ENCODE measurements at places on chromosomes 12 and 14.

DNA sequence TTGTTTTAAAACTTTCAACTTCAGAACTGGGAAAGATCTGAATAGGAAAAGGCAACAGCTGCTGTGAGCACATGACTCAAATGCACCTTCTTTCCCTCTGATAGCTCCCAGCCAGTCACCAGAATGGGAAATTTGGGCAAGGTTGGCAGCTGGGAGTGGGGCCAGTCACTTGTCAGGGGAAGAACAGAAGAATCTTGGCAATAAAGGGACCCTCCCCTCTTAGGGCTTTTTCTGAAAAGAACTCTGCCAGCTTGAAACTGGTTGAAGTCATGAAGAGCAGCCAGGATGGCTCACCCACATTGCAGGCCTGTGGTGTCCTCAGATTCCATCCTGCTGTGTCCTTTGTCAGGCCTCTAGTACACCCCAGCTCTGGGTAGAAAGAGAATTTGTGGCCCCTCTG lies 10.3 kb upstream of the RIC8B start:
- DNase-seq, result no peak

GRCh38 chr14:81682701-81683100 lies 149.0 kb upstream of the SEL1L start:
- DNase-seq, result no peak

- DNase-seq, result no peak
Measured at GRCh38 chr14:67482231-67483164, 6.0 kb downstream of the TMEM229B start.

- DNase-seq, result no peak
Measured at GRCh38 chr12:117900561-117900960, 68.2 kb downstream of the KSR2 start.

DNA sequence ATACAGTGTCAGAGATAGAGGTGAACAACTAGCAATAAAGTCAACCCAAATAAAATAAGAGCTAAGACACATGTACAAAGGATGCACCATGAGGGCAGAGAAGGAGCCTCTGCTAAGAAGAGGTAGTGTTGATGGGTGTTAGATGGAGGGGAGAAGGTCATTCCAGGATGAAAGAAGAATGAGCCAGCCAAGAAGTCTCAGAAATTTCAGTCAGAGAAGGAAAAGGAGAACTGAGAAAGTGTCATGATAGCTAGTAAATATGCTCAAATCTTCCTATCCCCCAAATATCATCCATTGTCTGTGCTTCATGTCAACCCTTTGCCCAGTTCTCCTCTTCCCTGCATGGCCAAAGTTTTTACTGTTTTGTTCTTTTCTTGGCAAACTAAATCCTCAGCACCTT lies 225.2 kb upstream of the BTG1 start:
- DNase-seq, result no peak

GRCh38 chr14:100715803-100716202 lies 10.9 kb upstream of the DLK1 start:
- DNase-seq, result no peak

- DNase-seq, result no peak
Measured at GRCh38 chr14:86787717-86788116, 1205.3 kb downstream of the GALC start.

DNA sequence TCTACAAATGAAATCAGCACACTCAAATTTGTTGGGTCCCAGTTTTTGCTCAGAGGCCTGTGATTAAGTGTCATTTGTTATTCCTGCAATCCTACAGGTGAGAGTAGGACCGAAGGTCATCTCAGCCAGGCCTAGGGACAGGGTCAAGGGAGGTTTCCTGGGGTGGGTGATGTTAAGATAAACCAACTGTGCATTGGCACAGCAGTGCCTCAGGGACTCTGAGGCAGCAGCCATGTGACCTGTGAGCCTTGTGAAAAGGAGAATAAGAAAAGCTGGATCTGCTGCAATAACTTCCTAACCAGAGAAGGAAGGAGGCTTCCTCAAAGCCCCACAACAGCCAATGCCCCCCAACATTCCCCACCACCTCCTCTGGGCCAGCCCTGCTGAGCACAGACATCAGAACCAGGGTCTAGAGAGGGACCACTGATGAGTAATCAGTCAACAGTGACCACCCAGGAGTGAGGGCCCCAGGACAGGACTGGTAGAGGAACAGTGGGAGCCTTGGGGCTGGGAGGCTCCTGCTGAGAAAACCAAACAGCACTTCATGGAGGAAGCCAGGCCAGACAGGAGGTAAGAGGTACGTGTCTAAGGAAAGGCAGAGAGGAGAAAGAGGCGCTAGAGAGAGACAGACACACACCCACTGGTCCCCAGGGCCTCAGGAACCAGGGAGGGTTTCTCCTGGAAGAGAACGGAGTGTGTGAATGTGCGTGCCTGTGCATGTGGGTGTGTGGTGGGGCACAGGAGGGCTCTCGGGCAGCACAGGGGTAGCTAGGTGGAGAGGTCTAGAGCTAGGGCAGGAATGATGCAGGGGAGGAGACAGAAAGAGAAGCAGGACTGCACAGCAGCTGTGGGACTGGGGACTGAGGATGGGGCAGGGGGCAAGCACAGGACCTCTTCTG lies 82.4 kb downstream of the ITPK1 start:
- no peak for DNase-seq

- DNase-seq, result no peak
Measured at GRCh38 chr12:131894981-131895639, 688 bp downstream of the ULK1 start.

DNA sequence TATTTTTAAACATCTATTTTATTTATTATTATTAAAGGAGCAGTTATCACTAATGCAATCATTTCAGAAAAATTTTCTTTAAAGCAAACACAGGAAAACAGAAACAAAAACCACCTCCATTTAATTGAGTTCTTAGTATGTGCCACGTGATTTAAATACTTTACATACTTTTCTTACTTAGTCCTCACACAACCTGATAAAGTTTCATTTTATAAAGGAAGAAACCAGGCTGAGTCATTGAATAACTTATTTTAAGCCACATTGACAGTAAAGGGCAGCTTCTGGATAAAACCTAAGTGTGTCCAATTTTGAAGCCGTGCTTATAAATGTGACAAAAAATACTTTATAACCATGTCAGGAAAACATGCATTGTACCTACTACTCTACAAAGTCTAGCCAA lies 57.1 kb upstream of the PCED1B start:
- DNase-seq, result no peak

- DNase-seq, result no peak
Measured at GRCh38 chr14:35999294-35999693, 173.2 kb downstream of the BRMS1L start.

DNA sequence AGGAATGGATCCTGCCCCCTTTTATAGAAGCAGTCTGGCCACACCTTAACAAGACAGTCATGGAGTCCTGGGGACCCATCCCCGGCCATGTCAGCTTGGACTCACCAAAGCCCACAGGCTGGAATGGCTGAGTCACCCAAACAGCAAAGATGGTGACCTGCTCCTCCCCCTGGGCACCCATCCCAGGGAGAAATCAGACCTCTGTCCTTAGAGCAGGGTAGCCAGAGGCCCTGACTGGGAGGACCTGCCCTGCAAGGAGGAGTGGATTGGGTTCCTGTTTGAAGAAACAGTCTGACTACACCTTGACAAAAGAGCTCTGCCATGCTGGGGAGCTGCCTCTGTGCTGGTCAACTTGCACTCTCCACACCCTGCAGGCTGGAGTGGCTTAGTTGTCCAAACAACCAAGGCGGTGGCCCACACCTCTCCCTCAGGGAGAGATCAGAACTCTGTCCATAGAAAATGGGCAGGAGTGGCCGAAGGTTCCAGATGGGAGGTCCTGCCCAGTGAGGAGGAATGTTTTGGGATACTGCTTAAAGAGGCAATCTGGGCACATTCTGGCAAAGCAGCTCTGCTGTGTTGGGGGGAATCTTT lies 16.6 kb downstream of the MGP start:
- no peak for DNase-seq

- no peak for DNase-seq
Measured at GRCh38 chr14:69979882-69980281, 100.7 kb downstream of the SMOC1 start.

- no peak for DNase-seq
Measured at GRCh38 chr12:68482660-68483059, 128.0 kb upstream of the RAP1B start.

DNA sequence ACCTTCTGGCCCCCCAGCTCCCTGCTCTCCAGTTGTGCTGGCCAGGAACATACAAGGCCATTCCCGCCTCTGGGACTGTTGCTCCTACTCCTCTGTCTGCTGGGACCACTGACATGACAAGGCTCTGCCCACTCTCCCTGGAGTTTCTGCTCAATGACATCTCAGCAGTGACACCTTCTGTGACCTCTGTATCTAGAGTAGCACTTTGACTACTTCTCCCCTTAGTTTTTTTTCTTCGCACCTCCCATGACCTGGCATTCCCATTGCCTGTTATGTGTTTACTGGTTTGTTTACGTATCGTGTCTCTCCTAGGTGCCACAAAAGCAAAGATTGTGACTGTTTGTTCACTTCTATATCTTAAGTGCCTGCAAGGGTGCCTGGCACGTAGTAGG lies 40.1 kb upstream of the TMEM263 start:
- no peak for DNase-seq

GRCh38 chr12:92722897-92723296 lies 20.1 kb downstream of the PLEKHG7 start:
- no peak for DNase-seq

- no peak for DNase-seq
Measured at GRCh38 chr14:70884595-70885342, 22.5 kb upstream of the PCNX1 start.

DNA sequence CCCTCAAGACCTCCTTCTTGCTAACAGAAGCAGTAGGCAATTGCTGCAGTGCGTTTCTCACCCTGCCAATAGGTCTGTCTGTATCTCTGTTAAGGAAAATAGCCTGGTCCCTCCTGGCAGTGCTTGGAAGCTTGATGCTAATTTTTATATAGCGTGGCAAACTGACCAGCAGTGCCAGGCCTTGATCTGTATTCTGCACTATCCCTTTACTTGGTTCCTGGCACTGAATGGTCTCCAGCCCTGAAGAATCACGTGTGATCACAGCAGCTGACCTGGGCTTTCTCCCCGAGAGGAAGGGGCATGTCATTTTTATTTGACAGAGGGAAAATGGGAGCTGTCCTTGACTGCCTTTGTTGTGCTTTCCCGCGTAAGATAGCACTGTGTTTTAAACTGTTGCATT lies 48.7 kb upstream of the TRAF3 start:
- DNase-seq, result no peak

DNA sequence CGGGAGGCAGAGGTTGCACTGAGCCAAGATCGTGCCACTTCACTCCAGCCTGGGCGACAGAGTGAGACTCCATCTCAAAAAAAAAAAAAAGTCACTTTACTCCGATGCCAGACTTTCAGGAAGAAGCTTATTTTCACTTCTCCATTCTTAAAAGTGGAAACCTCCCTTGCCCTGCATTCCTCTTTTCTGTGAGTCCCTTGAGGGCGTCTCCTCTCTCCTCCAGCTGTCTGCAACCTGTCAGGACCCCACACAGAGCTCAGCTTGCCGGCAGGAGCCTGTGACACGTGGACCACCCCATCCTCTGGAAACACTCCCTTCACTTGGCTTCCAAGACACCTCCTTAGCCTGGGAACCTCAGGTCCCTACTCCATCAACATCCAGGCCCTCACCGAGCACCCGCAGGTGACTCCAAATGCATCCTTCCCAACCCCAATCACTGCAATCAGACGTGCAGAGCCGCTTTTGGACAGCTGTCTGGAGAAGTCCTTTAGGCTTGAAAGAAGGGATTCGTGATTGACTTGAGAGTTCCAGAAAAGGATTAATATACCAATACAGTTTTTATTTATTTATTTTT lies 34.3 kb downstream of the SLC15A4 start:
- no peak for DNase-seq

- DNase-seq, result no peak
Measured at GRCh38 chr12:65269603-65270002, 8.9 kb upstream of the MSRB3 start.

- no peak for DNase-seq
Measured at GRCh38 chr14:60984196-60984595, 3.2 kb downstream of the SLC38A6 start.

DNA sequence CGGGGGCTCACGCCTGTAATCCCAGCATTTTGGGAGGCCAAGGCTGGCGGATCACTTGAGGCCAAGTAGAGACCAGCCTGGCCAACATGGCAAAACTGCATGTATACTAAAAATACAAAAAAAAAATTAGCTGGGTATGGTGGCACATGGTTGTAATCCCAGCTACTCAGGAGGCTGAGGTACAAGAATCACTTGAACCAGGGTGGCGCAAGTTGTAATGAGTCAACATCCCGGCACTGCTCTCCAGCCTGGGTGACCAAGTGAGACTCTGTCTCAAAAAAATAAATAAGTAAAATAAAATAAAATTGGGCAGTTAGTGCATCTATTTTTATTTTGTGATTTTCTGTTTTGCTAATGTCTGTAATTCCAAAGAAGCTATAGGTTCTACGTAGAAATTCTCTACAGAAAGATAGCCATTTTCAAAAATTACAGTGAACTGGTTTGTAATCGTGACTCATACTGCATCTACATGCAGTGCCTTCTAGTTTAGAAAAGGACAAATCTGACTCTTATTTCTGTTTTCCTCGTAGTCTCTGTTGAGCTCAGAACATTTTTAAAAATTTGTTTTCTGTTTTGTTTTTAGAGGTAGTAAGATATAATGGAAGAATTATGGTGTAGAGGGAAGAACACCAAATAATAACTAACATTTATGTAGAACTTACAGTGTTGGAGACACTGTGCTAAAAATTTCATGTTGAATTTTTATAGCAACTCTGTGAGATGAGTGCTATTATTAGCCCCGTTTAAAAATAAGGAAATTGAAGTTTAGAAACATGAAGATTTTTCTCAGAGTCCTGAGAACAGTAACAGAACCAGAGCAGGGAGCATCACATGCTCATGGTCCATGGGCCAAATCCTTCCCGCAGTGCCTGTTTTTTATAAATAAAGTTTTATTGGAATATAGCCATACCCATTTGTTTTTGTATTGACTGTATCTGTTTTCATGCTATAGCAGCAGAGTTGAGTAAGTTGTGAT lies 201.2 kb downstream of the SYNE2 start:
- no peak for DNase-seq

GRCh38 chr12:77995436-77996167 lies 164.9 kb downstream of the NAV3 start:
- no peak for DNase-seq

- DNase-seq, result no peak
Measured at GRCh38 chr14:23299211-23299957, 3.3 kb downstream of the PPP1R3E start.

DNA sequence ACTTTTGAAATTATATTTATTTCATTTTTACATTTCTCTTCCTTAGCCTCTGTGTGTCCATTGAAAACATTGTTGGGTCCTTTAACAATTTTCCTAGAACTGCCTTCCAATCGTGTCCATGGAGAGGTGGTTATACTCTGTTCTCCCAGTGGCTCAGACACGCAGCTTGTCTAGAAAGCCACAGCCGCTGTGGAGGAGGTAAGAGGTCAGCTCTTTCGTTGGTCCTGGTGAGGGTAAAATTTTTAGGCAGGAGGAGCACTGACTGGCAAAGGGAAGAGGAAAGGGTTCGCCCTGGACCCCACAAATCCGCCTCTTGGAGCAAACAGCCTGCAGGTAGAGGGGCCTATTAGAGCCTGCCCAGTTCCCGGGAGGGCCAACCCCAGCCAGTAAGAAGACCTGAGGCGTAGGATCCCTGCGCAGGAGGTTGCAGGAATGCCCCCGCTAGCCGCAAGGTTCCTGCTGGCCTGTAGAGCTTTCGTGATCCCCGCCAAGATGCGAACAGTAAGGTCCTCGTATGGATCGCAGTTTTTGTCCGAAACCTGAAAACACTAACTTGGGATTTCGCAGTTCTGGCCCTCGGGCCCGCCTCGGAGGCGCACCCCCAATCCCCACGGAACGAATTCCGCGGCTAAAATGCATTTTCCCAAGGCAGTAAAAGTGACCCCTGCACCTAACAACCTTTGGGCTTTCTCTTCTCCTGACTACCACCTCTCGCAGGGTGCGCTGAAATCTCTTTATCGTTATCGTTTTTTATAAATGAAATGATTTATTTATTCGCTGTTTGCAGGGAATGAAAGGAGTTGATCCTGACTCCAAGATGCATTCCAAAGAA lies 7.5 kb upstream of the PAX9 start:
- DNase-seq, result no peak

Data from effector CD4-positive, alpha-beta T cell (primary cell).